ENCODE measurements at places on chromosomes 13 and 19.

GRCh38 chr13:74867460-74867859, 614.5 kb downstream of the TBC1D4 start:
- no peak for ATAC-seq

- peak; percentile 57 for ATAC-seq
Observed at GRCh38 chr19:40806423-40807146, 7.6 kb downstream of the EGLN2 start.

DNA sequence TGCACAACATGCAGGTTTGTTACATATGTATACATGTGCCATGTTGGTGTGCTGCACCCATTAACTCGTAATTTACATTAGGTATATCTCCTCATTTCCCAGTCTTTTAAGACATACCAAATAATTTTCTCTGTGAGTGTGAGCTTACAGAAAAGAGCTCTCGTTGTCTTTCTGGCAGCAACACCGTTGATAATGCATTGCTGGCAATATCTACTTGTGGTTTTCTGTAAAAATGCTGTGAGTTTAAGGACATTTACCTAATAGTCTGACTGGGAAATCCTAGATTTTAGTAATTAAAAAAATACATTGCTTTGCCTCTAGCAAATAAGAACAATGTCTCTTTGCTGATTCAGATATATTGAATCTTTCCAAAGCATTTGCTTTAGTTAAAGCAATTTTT, 8.4 kb downstream of the IGFL3 start:
- no peak for ATAC-seq

GRCh38 chr13:112062571-112063570, 4.1 kb upstream of the SOX1 start:
- no peak for ATAC-seq

DNA sequence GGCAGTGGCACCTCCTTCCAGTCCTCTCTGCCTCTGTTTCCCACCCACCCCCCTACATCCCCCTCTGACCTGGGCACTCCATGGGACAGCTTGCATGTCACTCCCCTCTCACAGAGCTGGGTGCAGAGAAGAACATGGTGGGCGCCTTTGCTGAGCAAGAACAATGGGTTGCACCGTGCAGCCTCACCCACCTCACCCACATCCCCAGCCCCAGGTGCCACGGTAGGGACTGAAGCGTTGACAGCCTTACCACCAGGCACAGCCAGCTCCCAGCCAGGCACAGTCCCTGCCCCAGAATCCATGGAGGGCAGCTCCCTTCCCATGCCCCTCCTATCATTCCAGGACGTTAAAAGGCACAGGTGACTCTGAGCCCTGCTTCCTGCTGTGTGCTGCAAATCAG, 93.1 kb upstream of the VSTM2B start:
- ATAC-seq = no peak

GRCh38 chr13:79528759-79529191, 47.8 kb downstream of the NDFIP2 start:
- ATAC-seq = no peak
